ENCODE measurements at places on chromosomes 6 and 20. TPM values are rescaled to one million over a fixed set of nuclear protein-coding genes. Genes with fewer than 3 reads are reported as not detected.

The CRNKL1 gene
- total RNA-seq = 23.7 TPM

The CPXM1 gene
- not detected for total RNA-seq

The ADTRP gene
- total RNA-seq = 1.0 TPM

The E2F1 gene
- 33.2 TPM for total RNA-seq

The HLA-DPA1 gene
- not detected for total RNA-seq

The FOXO3 gene
- 6.9 TPM for total RNA-seq

The SLC16A10 gene
- total RNA-seq = 0.35 TPM

The MYL9 gene
- total RNA-seq = 19.9 TPM

The FAM83B gene
- 0.09 TPM for total RNA-seq

The EYS gene
- total RNA-seq = 0.02 TPM

The TSPO2 gene
- not detected for total RNA-seq

The TSBP1 gene
- total RNA-seq = not detected

Data from A549 treated with RU486 at 1 μM for 4 hours (cell line).